ENCODE measurements at places on chromosomes 2 and 18.

DNA sequence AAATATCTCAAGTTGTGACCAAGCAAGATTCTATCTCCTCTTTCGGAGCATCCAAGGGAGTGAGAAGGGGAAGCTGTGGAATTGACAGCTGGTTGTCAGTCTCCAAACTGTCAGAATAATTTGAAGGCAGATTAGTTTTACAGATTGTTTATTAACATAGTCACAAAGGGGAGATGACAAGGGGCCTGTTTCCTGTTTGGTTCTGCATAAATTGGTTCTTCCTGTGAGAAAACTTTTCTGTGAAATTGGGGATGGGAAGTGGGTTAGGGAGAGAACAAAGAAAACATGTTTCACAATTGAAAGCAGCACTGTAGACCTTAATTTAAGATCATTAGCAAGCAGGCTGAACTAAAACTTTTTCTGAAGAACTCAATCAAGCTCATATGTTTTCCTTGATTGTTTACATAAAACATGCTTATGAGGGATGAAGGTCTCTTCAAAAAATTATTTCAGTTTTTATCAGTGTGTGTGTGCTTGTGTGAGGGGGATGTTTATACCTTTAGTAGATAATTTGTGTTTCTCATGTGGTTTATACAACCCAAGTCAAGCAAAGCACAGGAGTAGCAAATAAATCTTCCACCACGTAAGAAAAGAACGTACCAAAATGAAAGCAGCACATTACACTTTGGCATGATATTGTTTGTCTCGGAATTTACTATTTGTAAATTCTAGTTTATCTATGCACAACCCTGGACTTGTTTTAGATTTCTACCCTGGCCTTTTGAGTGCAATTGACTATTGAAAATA lies 604.9 kb upstream of the CDH2 start:
- no peak for DNase-seq

- no peak for DNase-seq
Measured at GRCh38 chr2:142426064-142426463, 295.2 kb upstream of the LRP1B start.

- no peak for DNase-seq
Measured at GRCh38 chr2:121771976-121772742, 16.7 kb downstream of the TSN start.

DNA sequence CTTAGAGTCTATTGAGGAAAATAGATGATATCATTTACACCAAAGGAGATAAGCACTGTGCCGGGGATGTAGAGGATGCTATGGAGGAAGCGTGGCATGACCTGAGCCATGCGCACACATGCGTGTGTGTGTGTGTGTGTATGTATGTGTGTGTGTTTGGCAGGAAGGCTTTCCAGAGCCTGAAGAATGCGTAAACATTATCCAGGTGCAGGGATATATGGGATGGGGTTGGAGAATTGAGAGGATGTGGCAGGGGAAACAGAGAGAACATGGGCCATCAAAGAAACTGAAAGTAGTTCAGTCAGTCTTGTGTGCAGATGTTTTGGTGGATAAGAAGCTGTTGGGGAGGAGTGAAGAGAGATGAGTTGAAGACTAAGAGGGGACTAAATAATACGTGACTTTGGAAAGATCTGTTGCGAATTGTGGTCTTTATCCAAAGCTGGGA lies 9.3 kb upstream of the STAT1 start:
- no peak for DNase-seq

DNA sequence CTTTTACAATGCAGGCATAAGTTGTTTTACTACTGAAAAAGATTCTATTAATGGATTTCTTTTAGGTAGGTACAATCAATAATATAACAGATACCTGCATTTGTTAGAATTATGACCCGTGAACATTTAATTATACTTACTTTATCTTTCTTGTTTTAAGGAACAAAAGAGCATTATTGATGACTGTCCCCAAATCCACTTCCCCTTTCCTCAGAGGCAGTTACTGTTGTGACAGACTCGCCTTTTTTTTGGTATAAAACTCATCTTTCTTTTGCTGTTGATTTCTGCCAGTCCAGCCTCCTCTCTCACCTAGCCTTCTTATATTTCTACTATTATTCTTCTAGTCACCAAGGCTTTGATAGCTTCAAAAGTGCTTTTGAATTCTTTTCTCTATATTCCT lies 12.1 kb downstream of the ACTR3 start:
- no peak for DNase-seq

DNA sequence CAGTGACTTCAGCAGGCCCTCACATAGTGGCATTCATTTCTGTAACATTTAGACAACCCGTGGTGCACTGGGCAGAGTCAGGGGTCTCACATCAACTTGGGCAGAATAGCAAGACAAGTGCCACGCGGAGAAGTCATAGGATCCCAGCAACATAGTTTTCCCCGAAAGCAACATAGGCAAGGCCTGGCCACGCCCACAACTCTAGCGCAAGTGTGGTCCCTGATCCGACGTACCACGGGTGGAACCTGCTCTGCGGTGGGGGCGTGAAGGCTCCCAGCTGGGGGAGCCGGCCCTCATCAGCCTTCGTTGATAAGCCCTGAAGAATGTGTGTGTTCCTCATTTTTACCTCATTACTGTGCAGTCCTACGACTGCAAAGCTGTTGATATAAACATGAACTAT lies 261.2 kb downstream of the EIPR1 start:
- DNase-seq = no peak

GRCh38 chr2:102487761-102488462 lies 14.9 kb downstream of the SLC9A4 start:
- DNase-seq = no peak

- DNase-seq = no peak
Measured at GRCh38 chr2:159998243-159998642, 64.2 kb downstream of the PLA2R1 start.

DNA sequence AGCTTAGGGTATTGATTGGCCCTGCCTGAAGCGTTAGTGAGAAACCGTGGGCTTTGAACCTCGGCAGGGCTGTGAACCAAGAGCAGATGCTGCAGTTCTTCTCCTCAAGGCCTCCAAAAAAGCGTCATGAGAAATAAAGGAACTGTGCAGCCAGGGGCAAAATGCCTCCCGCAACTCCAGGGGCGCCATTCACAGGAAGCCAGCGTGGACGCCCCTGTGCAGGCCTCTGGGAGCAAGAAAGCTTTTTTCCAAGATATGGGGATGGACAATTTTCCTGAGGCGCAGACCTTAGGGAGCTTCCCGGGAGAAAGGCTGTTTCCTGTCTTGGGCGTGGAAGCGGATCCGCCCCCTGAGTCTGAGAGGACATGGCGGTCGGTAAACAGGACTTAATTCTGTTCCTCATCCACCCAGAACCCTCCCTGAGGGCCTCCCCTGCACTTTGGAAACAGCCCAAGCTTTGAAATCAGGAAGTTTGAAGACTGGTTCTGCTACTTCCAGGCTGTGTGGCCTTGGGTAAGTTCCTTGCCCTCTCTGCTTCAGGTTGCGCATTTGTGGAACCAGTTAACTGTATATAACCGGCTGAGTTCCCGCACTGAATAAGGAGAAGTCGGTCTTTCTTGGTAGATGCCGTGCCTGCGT lies 29.6 kb upstream of the CABLES1 start:
- no peak for DNase-seq

DNA sequence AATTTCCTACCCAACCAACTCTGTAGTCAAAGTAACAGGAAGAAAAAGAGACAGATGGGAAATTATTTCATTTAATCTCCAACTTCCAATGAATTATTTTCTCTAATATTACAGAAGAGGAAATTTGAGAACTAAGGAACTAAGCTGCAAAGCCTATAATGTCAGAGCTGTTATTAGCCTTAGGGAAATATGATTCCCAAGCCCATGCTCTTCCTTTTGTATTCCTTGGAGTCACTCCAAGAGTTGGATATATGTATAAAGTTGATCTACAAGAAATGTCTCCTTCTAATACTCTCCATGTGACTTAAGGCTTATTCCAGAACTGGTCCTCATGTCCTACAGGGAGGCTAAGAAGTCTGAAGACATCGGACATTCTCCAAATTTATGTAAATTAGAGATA lies 31.6 kb upstream of the VWC2L start:
- DNase-seq = no peak

Measured in Ammon's horn (tissue), 1 donor.